ENCODE measurements at places on chromosomes 4 and X.
A peak's percentile ranks its signal among the peaks of the same experiment; 100 is the strongest.

- no peak for ATAC-seq
These were observed 81.8 kb downstream of the MID1IP1 start for GRCh38 chrX:38882894-38883626.

- no peak for ATAC-seq
These were observed 13.3 kb upstream of the ARHGEF6 start for GRCh38 chrX:136794080-136794479.

DNA sequence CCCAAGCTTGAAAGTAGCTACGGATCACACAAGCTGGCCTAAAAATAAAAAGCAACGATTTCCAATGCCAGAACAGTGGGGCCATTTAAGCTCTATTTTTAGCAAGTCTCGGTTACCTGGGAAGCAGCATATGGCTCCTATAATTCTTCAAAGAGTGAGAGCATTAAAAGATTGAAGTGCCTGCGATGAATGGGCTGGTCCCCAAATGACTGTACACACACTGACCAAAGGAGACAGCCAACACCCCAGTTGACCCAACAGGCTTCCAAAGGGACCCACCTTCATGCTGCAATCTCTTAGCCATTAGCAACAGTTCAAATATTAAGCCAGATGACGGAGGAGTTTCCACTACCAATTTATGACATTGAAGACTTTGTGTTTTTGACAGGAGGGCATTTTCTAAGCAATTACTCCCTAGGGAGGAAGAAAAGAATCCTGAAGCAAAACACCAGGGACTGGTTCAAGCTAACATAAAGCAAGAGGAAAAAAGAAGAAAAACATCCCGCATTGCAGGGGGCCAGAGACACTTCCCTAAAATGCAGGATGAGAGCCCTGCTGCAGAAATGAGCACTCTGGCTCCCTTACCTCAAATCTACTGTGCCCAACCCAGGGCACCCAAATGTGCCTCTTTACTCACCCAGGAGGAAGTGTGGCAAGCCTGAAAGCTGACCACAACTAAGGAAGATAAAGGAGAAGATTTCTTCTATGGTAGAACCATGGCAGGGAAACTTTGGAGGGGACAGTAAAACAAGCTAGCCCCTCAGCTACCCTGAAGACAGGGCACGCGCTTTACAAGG, 21.6 kb downstream of the SH3KBP1 start:
- no peak for ATAC-seq

DNA sequence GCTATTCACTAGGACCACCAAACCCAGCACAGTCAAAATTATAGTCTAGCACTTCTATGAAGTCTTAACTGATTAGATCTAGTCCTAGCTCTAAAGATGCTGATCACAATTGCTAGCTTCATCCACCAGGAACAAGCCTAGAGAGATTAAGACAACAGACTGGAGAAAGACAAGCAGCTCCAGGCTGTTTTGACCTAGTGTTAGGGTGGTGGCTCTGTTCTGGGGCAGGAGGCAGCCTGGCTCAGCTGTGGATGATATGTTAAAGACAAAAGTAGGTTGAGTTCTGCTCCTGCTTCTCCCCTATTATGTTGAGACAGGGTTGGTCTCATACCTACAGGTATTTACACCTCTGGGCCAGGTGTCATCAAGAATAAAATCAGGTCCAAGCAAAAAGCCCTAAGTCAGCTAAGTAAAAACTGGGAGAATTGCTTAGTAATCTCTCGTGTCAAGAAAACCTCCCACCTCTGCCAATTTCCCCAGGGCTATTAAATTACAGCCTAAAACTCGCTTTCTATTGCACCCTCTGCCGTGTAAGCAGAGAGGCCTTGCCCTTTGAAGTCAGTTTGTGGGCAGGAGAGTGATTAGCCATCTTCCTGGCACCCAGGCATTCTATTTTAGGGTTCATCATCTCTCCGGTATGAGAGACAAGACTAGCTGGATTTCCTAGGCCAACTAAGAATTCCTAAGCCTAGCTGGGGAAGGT, 39.9 kb downstream of the RAB40AL start:
- ATAC-seq = no peak

DNA sequence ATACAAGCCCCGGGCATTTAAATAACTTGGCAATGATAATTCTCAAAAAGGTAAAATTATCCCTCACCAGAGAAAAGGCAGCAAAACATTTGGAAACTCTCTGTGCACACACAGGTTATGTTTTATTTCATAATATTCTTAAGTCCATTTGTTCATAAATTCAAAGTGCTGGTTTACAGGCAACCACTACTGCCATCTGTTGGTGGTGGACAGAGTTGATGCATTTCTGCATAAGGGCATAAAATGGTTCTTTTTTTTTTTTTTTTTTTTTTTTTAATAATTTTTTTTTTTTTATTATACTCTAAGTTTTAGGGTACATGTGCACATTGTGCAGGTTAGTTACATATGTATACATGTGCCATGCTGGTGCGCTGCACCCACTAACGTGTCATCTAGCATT, 31.5 kb upstream of the IL21 start:
- no peak for ATAC-seq

- ATAC-seq = no peak
These were observed at the start of gene ADGRG2 for GRCh38 chrX:19121898-19122640. Gene ADGRG2 (minus strand): TSS chrX:19122468. CDS start chrX:19068834, 53,634 bp downstream.

- ATAC-seq = no peak
These were observed 61.6 kb downstream of the SCML1 start for GRCh38 chrX:17798921-17799320.

DNA sequence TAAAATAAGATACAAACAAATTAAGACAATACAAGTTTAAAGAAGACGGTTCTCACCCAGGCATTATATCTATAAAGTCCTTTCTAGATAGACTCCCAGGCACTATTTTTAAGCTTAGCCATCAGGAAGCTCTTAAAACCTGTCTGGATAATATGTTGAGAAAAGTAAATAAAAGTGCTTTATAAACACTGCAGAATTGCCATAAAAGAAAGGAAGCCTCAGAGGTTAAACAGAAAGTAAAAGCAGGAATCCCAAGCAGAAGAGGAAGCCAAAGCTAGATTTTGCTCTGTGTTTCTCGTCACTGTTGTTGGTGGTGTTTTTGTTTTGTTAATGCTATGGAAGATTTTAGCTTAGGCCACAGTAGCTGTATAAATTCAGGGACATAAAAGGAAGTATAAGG, 1267.3 kb downstream of the PCDH19 start:
- ATAC-seq = no peak

DNA sequence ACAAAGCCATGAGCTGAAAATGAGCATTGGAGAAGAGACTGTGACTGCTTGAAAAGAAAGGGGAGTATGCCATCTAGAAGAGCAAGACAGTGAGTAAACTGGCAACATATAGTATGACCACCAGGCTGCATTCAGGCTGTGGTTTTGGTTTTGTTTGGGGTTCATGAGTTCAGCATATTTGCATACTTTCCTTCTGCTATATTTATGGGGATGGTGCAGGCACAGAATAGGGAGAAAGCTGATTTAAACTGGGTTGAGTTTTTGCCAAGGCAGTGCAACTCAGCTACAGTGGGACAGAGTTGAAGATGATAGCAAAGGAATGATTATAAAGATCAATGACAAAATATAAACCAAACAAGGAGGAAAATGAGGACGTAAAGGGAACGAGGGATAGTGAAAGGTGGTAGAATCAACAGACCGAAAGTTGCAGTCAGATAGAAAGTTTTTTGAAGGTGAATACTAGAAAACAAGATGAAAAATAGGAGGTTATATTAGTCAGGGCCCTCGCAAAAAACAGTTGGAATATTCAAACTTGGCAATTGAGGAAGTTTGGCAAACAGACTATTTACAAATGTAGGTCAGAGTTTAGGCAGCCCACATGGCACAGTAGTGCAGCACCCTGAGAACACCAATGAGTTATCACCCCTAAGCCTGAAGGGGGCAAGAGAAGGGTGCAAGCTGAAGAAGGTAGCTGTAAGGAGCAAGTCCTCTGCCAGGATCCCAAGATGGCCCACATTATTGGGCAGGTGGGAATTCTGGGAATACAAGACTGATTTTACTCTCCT, 114.8 kb upstream of the MAP9 start:
- no peak for ATAC-seq

DNA sequence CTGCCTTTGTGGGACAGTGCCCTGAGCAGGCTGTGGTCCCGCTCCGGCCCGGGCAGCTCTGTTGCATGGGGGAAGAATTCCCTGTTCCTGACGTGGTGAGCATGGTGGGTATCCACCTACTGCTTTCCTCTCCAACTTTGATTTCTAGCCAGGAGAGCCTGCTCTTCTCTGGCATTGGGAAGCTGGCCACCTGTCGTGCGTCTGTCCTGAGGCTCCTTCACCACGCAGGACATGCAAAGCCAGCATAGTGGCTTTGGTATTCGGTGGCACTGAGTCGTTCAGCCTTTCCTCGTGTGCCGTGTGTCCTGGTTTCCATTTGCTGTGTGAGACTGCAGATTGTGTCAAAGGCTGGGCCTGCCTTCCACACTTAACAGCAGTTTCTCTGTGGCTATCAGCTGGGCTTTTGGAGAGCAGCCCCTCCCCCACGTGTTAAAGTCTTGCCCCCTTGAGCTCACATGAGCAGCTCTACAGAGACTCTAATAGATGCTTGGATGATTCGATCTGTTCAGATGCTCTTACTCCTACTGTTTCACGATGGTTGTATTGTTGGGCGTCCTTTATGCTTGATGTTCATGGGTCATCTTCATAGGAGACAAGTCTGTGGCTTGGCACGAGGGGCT, 46.3 kb upstream of the CLCN4 start:
- no peak for ATAC-seq

- ATAC-seq = no peak
These were observed 77.2 kb downstream of the FHIP1A start for GRCh38 chr4:151486168-151486567.

DNA sequence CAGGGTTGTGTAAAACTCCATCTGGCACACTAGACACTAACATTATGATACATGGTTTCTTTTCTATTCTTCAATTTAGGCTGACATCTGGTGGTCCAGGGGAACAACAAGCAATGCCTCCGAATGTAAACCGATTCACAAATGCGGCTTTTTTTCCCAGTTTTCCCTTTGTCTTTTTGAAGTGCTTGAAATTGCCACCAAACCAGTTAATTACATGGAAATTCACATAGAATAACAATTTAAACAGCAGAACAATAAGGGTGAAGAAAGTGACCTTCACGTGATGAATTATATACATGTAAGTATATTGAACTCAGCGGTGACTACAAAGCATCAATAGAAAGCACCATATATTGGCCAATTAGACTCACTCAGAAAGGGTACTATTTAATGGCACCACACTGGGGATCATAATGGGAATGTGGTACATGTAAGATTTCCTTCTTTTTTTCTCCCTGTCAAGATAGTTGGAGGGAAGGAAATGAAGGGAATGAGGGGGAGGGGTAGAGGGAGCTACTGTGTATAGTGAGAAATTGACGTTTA, 103.9 kb downstream of the MMRN1 start:
- no peak for ATAC-seq

- ATAC-seq = no peak
These were observed 16.7 kb upstream of the PDS5A start for GRCh38 chr4:39994406-39994805.

DNA sequence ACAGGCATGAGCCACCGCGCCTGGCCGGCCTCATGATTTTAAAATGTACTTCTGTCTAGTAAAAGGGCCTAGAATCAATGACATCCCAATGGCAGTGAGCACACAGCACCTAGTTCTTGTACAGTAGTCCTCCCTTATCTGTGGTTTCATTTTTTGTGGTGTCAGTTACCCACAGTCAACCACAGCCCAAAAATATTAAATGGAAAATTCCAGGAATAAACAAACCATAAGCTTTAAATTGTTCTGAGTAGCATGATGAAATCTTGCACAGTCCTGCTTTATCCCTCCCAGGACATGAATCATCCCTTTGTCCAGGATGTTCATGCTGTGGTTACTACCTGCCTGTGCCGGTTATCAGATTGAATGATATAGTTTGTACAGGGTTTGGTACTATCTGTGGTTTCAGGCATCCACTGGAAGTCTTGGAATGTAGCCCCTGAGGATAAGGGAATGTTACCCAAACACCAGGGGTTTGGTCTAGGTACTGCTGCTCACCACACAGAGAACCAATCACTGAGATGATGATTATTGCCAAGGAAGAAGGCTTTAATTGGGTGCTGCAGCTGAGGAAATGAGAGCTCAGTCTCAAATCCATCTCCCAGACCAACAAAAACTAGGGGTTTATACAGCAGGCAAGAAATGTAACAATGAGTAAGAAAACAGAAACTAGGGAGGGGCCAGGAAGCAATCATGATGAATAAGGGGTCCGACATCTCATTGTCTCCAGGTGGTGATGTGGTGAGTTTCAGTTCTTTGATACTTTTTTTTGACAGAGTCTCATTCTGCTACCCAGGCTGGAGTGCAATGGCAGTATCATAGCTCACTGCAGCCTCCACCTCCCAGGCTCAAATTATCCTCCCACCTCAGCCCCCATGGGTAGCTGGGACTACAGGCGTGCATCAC, 16.2 kb upstream of the FHL1 start:
- ATAC-seq = peak; percentile 93

DNA sequence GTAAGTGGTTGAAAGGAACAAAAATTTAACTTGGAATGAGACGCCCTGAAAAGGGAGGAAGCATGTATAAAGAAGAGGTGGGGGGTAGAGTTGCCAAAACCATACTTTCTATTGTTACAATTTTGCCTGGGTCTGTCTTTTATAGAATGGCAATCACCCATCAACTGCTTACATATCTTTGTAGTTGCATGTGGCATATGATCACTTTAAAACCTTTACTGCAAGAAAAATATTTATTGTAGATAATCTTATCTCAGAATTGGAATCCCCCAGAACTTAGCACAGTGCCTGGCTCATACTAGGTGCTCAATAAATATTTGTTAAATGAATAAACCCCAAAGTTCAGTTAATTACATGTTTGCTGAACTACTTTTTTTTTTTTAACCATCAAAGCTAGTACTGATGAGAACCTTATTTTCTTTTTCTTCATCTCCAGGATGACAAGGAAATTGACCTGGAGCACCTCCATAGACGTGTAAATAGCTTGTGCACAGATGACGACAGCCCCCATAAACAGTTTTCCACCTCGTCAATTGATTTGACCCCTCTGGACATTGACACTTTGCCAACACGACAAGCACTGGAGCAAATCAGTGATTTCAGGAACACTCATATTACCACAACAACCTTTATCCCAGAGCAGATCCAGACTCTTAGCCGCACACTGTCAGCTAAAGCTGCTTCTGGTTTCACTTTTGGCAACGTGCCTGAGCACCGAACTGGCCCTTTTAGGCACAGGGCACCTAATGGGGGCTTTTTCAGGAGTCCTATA, 56.7 kb upstream of the ATOH1 start:
- no peak for ATAC-seq

- ATAC-seq = no peak
These were observed 1.6 kb downstream of the APBB2 start for GRCh38 chr4:41212616-41213203.

GRCh38 chrX:38036466-38036865, 30.1 kb downstream of the SYTL5 start:
- ATAC-seq = no peak

DNA sequence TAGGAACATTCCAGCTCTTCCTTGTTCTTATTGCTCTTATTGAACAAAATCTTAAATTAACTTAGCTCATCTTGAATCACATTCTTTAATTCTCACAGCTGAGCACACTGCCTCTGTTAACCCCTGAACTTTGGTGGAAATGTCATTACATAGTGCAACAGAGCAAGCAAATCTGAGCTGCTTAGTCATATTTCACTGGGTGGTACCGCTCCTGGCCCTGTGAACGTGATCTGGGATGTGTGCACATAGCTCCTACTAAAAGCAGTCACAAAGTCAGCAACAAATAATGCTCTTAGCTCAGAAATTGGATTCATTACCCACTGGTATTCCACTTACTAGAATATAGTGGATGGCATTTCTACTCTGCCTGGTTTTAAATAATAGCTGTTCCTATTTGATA, 27.9 kb downstream of the ARHGEF6 start:
- ATAC-seq = no peak

All from activated CD4-positive, CD25-positive, alpha-beta regulatory T cell treated with anti-CD3 and anti-CD28 coated beads, Interleukin-2, amount 50 U/mL, for 24 hours (primary cell).